ENCODE measurements at places on chromosomes 13 and 19.

- no peak for DNase-seq
Measured at GRCh38 chr13:25800523-25800922, 251.3 kb downstream of the SHISA2 start.

- DNase-seq: no peak
Measured at GRCh38 chr13:106597186-106597585, 29.2 kb upstream of the ARGLU1 start.

- no peak for DNase-seq
Measured at GRCh38 chr19:35099897-35100275, 15.7 kb upstream of the FXYD3 start.

- DNase-seq: no peak
Measured at GRCh38 chr19:45828945-45829344, 13.8 kb upstream of the RSPH6A start.

DNA sequence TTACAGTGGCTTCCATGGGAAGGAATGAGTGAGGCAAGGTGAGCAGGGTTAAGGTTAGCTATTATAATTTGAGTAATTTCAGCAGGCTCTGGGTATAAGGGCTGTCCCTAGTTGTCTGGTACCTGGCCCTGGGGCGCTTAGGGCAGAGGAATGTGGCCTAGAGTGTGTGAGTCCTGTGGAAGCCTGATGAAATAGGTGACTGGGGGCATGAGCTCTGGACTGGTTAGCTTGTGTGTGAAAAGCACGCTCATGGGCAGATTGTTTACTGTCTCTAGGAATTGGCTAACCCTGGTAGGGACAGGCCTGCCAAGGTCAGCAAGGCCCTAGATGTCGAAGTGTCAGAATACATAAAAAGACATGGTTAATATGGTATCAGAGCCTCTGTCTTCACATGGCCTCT is 42.5 kb downstream of the SPRYD7 start:
- no peak for DNase-seq

DNA sequence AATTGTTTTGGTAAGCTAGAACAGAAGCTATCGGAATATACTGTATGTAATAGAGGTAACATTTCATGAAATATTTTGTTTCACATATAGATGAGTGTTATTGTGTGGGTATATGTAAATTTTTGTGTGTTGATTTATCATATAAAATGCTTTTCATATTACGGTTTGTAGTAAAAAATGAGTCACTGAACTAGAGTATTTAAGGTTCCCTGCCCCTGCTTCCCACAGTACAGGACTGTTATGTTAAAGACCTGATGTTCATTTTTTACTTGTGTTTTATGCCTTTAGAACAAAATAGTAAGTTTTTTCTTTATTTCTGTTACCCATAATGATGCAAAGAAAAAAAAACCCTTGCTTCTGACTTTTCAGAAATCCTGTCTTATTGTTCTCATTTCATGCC is 243.4 kb downstream of the ENOX1 start:
- DNase-seq: no peak

DNA sequence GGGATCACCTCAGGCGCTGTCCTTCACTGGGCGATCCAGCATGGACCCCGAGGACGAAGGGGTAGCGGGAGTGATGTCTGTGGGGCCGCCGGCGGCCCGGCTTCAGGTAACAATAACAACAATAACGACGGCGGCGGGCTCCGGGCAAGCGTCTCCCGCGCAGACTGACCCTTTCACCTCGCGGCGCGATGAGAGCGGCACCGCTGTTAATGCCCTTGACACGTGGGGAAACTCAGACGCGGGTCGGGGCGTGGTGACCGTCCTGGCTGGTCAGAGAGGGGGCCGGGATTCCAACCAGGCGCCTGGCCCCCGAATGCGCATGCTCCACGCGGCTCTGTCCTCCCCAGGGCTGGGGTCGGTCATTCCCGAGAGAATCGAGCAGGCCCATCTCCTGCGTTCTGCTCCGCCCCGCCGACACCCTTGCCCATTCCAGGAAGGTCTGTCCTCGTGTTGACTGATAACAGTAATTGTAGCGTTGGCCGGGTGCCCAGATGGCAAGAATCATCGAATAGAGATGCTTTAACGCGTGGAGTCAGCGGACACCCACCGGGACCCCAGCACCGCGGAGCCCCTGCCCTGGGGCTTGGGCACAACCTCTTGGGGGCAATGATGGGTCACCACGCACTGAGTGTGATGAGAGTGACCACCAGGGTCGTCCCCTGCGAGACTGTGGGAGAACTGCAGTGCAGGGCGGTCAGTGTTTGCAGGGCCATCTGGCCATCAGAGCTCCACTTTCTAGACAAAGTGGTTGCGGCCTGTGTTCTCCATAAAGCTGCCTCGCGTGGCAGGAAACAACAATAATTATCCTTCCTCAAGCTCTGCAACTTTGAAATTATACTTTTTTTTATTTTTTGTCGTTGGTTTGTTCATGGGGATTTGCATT is 528 bp downstream of the ZNF8 start:
- peak; percentile 41 for DNase-seq

DNA sequence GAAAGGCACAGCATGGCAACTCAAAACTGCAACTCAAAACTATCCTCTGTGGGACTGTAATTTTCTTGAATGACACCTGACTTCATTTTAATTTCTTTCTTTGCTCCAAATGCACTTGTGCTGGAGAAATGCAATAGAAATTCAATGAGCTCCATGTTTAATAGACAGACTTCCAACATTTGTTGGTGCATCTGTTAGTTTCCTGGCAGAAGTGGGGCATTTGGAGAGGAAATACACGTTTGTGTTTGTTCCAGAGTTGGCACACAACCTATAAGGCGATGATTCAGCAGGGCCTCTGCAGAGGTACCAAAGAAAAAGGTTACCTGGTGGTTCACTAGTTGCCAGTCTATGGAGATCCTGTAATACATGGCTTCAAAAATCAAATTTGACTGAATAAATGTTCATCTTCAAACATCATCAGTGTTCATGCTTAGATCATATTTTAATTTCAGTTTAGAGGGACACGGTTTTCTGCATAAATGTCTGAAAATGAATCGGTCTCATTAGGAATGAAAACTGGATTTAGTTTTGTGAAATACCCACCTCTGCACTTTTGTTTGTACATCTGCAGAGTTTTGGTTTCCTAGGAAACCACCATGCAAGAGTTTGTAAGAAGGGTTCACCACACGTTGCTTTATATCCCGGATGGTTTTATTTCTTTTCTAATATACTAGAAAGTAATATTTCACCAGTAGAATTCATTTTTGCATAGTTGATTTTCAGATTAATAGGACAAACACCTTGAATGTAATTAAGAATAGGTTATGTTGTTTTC is 21.8 kb upstream of the OBI1 start:
- no peak for DNase-seq

GRCh38 chr13:28572871-28573270 is 77.9 kb upstream of the FLT1 start:
- no peak for DNase-seq

DNA sequence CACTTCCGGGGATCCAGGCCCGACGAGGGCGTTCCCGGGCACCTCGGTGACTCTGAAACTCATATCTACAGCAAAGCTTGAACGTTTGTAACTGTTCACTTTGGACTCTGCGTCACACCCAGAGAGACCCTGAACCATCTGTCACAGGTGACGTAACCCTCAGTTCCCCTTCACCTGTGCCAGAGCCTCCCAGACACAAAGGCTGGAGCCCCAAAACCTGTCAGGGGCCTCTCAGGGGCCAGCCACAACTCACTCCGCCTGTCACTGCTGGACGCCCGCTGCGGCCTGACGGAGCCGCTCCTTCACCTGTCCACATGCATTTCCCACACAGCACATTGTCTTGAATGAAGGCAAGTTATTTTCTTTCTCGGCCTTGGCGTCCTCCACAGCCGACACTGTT is 8.0 kb downstream of the RASA3 start:
- DNase-seq: no peak

- no peak for DNase-seq
Measured at GRCh38 chr19:5005096-5005495, 36.2 kb downstream of the KDM4B start.

GRCh38 chr13:110443622-110444225 is 117.8 kb downstream of the RAB20 start:
- no peak for DNase-seq

- no peak for DNase-seq
Measured at GRCh38 chr19:51824281-51825005, 29.5 kb downstream of the FPR3 start.

- DNase-seq: no peak
Measured at GRCh38 chr13:29270271-29270985, 325.1 kb downstream of the SLC7A1 start.

GRCh38 chr19:44176590-44176989 is 11.7 kb downstream of the ZNF226 start:
- DNase-seq: no peak

DNA sequence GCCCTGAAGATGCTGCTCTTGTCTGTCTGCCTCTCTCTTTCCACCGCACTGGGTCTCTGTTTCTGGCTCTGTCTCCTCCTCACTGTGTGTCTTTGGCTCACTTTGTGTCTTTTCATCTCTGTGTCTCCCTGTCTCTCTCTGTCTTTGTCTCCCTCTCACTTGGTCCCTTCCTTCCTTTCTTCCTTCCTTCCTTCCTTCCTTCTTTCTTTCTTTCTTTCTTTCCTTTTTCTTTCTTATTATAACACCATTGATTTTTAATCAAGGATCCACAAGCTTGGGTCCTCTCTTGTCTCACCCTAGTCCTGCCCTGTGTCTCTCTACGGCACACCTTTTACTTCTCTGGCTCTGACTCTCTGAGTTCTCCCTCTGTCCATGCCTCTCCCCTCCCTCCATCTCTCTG is 14.3 kb downstream of the CD177 start:
- no peak for DNase-seq

- no peak for DNase-seq
Measured at GRCh38 chr19:29487432-29487831, 38.4 kb upstream of the VSTM2B start.

DNA sequence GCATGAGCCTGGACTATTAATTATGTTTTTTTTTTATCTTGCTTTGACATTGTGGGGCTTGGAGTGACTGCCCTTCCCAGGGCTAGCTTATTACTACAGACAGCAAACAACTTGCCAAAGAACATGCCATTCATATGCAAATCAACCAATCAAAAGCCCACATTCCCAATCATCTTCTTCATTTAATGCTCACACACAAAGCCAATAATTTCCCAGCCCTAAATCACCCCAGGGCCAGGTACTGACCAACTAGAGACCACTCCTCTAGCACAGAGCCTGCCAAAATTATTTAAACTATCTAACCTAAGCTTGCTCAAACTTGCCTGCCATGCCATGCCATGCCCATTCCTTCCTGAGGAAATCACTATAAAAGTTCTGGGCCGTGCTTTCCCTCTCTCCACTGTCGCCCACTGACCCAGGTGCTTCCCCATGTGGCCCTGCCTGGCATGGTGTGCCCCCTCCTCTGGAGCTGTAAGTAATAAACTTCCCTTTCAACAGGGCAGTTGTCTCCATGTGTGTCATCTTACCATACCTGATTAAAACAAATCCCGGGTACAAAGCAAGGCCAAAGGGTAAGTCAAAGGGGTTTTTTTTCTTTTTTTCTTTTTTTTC is 15.7 kb downstream of the PBX4 start:
- no peak for DNase-seq

DNA sequence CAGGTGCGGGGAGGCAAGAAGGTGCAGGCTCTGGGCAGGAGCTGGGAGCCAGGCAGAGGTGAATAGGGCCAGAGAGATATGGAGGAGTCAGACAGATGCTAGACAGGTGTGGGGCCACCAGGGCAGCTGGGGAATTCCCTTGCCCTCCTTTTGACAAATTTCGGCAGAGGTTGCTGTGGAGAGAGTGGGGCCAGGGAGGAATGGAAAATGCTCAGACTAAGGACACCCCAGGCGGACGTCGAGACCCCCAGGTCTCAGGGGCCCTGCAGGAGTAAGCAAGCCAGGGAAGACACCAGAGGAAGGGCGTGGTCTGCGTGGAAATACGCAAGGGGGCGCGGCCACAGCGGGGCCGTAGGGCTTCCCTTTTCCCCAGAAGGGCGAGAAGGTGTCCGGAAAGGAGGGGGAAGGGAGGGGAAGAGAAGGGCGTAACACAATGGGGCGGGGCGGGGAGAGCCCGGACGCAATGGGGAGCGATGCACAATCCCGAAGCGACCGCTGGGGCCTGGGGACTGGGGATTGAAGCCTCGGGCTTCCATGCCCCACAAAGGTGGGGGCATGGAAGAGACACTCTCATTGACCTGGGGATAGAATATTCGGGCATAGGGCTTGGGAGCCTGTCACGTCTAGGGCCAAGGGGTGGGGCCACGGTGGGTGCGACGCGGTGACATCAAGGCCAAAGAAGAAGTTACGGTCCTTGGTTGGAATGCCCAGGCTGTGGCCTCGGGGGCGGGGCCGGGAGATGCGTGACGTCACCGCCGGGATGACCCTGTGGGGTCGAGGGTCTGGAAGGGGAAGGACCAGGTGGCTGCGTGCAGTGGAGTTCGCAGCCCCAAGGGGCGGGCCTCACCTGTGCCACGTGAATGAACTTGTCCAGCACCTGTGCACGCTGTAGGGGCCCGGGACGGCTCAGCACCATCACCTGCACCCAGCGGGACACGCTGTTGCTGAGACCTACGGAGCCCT is 8.2 kb downstream of the RASGRP4 start:
- DNase-seq: no peak

GRCh38 chr13:21212138-21212775 is 35.8 kb downstream of the MRPL57 start:
- no peak for DNase-seq

DNA sequence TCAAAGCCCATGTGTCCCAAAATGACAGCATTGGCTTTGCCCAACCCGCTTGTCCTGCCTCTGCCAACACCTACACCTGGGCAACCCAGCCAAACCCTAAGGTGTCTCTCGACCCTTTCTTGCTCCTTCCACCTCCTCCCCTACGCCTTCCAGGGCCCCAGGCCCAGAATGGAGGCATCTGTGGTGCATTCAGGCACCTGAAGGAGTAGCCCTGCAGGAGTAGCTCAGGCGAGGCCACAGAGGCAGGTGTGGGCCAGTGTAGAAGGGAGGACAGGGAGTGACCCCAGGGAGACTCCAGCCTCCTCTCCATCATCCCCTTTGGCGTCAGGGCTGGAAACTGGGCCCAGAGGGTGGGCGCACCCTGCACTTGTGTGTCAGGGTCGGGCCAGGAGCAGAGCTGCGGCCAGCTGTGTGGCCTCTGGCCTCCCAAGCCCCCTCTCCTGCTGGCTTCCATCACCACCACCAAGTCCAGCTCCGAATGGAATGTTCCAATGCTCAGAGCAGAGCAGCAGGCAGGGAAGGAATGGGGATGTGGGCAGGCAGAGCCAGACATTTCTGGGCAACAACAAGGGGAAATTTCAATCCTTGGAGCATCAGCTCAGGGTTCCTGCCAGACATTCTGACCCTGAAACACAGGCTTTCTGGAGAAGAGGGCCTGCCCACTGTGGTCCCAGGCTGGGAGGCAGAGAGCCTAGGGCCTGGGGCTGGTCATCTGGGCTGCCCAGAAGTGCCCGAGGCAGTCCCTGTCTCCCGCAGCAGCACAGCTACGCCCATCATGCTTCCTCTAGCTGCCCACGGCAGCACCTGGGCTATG is 16.4 kb downstream of the PLEKHF1 start:
- DNase-seq: no peak
